Glomerular endothelial cell (primary cell): ENCODE measurements at places on chromosomes 12 and 14.

DNA sequence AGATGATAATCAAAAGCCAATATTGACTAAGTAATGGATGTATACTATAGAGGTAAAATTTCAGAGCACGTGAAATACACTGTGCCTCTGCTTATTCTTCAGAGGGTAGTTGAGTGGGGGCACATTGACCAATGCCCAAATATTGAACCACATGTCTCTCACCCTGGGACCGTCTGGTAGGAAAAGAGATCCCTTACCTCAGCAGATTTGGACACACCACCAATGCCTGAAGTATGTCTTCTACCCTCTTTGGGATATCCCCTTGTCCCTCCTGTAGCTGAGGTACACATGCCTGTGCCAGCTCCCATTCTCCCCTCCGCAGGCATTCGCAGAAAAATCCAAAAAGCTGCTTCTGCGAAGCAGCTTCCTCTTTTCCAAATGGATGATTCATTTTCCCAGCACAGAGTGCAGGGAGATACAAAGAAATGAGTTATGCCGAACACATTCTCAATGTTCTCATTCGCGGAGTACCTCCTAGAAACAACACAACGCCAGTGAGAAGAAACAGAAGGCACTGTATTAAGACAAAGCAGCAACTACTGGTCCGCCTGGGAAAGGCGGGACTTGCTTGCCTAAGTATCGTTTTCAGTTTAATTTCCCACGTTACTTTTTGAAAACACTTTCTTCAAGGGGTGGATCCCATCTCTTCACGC lies 691 bp downstream of the ZFYVE26 start:
- DNase-seq, result no peak

GRCh38 chr12:57592551-57593165 lies 1.7 kb downstream of the PIP4K2C start:
- no peak for DNase-seq

GRCh38 chr12:25052196-25052913 lies 103.5 kb upstream of the BCAT1 start:
- DNase-seq, result no peak

DNA sequence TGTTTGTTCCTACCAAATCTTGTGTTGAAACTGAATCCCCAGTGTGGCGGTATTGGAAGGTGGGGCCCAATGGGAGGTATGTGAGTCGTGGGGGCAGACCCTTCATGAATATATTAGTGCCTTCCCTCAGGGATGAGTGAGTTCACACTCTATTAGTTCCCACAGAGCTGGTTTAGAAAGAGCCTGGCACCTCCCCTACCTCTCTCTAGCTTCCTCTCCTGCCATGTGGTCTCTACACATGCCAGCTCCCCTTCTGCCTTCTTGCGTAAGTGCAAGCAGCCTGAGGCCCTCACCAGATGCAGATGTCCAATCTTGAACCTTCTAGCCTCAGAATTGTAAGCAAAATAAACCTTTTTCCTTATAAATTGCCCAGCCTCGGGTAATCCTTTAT lies 105.8 kb downstream of the SPTSSA start:
- DNase-seq, result no peak

DNA sequence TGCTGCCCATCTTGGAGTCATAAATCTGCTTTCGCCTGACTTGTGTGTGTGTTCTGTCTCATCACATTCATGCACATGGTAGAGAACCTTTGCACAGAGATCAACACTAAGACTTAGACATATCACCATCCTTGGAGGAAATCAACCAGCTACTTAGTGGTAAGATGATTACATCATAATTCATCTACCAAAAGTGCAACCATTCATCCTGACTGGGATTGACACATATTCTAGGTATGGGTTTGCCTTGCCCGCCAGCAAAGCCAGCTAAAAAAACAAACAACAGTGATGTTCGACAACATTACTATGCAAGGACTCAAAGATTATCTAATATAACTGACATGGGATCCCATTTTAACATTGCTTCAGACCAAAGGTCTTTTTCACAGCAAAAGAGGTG lies 228.7 kb downstream of the NUAK1 start:
- DNase-seq, result no peak

DNA sequence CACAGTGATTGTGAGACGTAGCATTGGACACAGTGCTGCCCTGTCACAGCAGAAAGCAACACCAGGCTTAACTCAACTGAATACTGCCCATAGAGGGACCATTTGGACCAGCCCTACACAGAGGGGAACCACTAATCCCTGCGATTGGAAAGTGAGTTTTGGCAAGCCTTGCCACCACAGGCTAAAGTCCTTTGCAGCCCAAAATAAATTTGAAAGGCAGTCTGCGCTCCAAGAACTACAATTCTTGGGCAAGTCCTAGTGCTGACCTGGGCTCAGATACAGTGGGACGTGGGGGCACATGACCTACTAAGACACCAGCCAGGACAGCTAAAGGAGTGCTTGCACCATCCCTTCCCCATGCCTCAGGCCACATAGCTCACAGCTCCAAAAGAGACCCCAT lies 331.4 kb upstream of the GARIN2 start:
- no peak for DNase-seq

- DNase-seq, result no peak
Measured at GRCh38 chr12:14597480-14597879, 29.8 kb upstream of the PLBD1 start.

DNA sequence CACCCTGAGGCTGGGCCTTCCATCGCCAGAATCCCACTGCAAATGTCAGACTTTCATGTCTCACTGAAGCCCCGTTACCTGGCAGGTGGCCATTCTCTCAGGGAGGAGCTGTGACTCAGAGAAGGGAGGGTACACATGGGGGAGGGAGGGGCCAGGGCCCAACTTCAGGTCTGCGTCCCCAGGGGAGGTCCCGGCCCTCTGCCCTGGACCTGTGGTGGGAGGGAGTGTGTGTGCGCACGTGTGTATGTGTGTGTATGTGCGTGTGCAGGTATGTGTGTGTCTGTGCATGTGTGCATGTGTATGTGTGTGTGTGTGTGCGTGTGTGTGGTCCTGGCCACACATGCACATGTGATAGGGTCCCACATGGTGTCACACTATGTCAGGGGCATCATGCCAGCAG lies 50.9 kb downstream of the MVK start:
- DNase-seq, result no peak

DNA sequence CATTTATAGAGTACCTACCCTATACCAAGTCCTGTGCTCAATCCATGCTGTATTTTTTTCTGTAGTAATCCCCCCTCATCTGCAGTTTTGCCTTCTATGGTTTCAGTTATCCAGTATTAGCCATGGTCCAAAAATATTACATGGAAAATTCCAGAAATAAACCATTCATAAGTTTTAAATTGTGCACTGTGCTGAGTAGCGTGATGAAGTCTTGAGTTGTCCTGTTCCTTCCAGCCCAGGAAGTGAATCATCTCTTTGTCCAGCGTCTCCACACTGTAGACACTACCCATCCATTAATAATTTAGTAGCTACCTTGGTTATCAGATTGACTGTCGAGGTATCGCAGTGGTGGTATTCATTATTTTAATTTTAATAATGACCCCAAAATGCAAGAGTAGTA lies 54.2 kb downstream of the SUDS3 start:
- no peak for DNase-seq
